ENCODE measurements at places on chromosomes 5 and 9.

DNA sequence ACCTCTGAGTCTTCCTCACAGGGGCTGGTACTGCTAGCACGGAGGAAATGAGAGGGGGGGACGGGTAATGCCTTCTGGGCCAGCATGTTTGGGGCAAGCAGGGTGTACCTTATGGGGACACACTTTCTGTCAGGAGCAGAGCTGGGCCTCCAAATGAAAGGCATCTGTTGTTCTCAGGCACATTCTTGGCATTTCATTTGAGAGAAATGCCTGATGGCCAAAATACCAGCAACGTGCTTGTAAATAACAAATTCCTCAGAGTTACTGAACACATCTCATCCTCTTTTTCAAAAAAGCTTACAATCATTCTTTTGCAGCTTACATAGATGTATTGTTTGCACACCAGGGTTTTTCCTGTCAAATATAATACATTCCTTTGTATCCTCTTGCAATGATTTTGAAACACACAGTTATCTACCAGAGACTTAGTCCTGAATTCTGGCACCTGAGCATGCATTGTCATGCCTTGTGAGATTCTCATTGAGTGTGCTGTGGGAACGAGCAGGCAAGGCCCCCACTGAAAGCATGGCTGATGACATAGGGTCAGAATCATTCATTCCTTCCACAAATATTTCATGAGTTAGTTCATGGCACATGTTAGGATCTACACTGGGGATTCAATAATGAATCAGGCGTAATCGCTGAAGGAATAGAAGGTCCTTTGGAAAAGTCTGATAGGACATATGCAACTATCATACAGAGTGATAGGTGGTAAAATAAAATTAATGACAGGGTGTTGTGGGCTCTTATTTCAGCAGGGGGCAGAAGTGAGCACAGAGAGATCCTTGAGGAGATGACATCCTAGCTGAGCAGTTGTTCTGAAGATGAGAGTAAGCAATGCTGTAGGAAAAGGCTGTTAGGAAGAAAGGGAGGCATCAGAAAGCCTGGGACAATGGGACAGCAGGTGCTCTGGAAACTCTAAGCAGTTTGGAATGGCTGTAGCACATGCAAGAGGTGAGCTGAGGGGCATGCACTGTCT lies 260.9 kb upstream of the TUT7 start:
- no peak for DNase-seq

- DNase-seq, result no peak
These were observed 103.3 kb downstream of the NDFIP1 start for GRCh38 chr5:142211918-142212317.

- no peak for DNase-seq
These were observed 1877.3 kb upstream of the ACO1 start for GRCh38 chr9:30507166-30507565.

GRCh38 chr5:124819201-124819600 lies 72.8 kb upstream of the ZNF608 start:
- no peak for DNase-seq

- DNase-seq, result no peak
These were observed 39.0 kb upstream of the EXOC3 start for GRCh38 chr5:403995-404394.

All from WERI-Rb-1 (cell line).